ENCODE measurements at places on chromosomes 12 and 14.

GRCh38 chr12:53733051-53733806, 6.0 kb upstream of the CALCOCO1 start:
- DNase-seq = no peak

DNA sequence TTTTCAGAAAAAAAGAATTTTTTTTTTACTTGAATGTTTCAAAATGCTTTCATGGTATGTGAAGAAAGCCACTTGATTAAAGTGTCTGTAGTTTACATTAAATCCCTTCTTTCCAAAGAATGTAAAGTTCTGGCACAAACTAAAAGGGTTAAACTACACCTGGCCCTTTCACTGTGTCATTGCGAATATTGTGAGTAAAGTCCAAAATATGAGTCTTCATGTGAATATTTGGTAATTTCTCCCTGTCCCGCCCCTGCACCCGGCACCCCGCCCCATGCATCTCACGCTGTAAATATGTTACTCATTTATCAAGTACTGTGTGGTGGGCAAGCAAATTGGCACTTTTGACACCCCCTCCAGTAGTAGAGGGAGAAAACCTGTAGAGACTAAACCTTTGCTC, 274.7 kb downstream of the TTC6 start:
- no peak for DNase-seq

- no peak for DNase-seq
These were observed 25.9 kb upstream of the MEG3 start for GRCh38 chr14:100800041-100800440.

DNA sequence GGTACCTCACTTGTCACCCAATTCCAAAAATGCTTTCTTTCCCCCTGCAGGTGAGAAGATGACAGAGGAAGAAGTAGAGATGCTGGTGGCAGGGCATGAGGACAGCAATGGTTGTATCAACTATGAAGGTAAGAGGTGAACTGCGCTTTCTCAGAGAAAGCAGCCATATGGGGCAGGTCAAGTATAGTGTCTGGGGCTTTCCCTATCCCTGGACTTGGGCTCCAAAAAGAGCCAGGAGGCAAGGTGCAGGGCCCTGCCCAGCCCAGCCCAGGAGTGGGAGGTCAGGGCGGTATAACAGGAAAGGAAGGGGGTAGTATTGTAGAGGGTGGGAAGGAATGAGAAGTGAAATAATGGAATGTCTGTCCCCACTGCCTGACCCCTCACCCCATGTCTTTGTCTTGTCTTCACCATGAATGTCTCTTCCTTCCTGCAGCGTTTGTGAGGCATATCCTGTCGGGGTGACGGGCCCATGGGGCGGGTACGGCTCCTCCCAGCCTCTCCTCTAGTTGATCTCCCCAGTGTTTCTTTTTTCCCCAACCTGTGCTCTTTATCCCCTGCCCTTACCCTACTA, 2.1 kb downstream of the MYL6 start:
- no peak for DNase-seq

GRCh38 chr12:75378354-75378753, 12.5 kb upstream of the GLIPR1L2 start:
- no peak for DNase-seq

GRCh38 chr12:28603239-28603638, 413.0 kb downstream of the CCDC91 start:
- DNase-seq = no peak

- DNase-seq = no peak
These were observed 1.0 kb downstream of the CMTM5 start for GRCh38 chr14:23377573-23378563.

DNA sequence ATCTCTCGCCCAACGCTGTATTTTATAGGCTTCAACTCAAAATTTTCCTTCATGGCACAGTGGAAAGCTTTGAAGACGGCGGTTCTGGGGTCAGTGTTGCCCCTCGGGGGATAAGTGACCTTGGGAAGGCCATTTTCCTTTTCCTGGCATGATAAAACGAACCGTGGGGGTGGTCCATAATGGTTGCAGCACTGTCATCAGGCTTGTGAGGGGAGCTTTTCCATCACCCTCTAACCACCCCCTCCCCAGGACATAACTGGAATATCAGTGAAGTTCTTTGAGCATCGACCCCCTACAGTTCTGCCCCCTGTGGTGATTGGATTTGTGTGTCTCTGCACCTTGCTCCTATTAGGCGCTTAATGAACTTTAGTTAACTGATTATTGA, 16.0 kb downstream of the FOS start:
- DNase-seq = no peak

- no peak for DNase-seq
These were observed 65.5 kb upstream of the RFX4 start for GRCh38 chr12:106517314-106517713.

- DNase-seq = no peak
These were observed 39.4 kb upstream of the FBRSL1 start for GRCh38 chr12:132450418-132451171.

GRCh38 chr12:92551853-92552397, 150.9 kb upstream of the PLEKHG7 start:
- no peak for DNase-seq

DNA sequence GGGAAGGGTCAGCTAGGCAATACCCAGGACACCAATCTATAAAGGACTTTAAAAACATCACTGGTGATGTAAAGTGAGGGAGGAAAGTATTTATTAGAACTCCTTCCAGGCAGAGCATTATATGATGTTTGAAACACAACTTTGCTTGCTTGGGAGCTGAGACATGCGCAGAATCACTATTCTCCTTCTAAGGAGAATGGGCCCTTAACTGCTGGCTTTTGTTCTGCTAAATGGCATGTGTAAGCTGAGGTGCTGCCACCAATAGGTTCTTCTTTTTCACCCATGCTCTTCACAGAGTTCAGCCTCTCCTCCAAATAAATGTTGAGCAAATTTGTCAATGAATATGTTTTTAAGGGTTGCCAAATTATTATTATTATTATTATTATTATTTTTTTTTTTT, 3.9 kb downstream of the STAC3 start:
- DNase-seq = no peak

DNA sequence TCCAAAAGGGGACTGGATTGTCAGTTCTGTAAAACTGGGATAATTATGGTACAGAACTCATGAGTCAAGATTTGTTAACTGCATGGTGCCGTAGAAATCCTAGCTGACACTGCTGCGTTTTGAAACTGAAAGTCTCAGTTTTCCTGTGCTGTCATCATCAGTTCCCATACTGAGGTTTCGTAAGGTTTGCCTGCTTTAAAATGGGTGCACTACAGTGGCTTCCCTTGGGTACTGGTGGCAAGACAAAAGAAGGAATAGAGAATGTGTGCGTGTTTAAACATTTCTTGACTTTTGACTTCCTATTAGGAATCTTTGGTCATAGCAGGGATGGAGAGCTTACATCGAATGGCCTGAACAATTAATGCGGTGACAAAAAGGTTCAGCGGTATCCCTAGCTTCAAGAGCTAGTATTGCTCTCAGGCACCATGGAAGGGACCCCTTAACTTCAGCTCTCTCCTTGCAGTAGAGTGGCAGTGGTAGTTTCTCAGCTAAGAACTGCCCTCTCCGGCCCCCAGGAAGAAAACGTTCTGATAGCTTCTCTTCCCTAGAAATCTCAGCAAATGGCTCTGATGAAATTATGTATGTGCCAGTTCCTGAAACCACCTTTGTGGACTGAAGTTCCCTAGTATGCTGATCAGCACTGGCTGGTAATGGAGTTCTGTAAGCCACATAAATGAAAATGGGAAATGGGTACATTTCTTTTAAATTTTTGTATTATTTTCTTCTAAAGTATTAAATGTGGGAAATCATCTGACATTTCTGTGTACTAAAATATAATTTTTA, 28.9 kb downstream of the ANO6 start:
- DNase-seq = no peak

DNA sequence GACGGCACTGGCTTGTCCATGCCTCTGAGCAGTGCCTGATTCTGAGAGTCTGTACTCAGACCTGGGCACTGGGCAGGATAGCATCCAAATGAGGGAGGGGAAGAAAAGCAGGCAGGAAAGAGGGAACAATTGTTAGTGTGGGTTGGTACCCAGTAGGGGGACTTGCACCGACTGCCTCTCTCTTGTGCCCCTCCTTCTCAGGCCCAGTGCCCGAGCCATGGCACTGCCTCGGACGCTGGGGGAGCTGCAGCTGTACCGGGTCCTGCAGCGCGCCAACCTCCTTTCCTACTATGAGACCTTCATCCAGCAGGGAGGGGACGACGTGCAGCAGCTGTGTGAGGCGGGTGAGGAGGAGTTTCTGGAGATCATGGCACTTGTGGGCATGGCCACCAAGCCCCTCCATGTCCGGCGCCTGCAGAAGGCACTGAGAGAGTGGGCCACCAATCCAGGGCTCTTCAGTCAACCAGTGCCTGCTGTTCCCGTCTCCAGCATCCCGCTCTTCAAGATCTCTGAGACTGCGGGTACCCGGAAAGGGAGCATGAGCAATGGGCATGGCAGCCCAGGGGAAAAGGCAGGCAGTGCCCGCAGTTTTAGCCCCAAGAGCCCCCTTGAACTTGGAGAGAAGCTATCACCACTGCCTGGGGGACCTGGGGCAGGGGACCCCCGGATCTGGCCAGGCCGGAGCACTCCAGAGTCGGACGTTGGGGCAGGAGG, 2.2 kb downstream of the NAB2 start:
- DNase-seq = no peak

GRCh38 chr14:86296173-86296572, 766.2 kb downstream of the FLRT2 start:
- DNase-seq = no peak
